ENCODE measurements at places on chromosomes 12 and 14. TPM values are rescaled to one million over a fixed set of nuclear protein-coding genes. Genes with fewer than 3 reads are reported as not detected.

The INSM2 gene
- not detected for total RNA-seq

The TMEM233 gene
- not detected for total RNA-seq

The NXPH4 gene
- not detected for total RNA-seq

The CIT gene
- 112 TPM for total RNA-seq

The RFX4 gene
- 0.15 TPM for total RNA-seq

The RNF212B gene
- not detected for total RNA-seq

The PIWIL1 gene
- not detected for total RNA-seq

The NANOG gene
- not detected for total RNA-seq
